ENCODE measurements at places on chromosomes 2 and 18.

GRCh38 chr2:241935774-241936173 lies 66.2 kb downstream of the RTP5 start:
- DNase-seq, result no peak

DNA sequence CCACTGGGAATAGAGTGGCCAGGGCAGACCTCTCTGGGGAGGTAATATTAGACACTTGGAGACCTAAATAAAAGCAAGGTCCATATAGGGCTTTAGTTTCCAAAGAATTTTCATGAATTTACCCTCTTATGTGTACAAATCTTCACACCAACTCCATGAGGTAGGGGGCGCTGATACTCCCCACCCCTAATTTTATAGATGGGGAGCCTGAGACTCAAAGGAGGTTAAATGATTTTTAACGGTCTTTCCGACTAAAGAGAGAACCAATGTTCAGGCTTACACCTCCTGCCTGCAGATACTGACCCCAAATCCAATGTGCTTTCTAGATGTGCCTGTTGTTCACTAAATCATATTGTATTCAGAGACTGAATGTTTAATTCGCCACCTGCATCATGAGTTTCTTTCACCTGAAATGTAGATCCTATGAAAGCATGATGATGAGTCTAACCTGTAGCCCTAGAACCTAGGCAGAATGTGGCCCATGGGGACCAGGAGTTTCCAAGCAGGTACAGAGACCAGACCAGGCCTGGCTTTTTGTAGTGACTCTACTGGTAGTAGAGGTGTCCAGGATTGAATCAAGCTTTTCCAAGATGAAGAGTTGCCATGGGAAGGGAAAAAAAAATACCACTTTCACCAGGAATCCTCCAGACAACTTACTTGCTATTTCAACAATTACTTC lies 16.8 kb upstream of the PAX3 start:
- DNase-seq, result no peak

- no peak for DNase-seq
Observed at GRCh38 chr2:23720705-23721453, 206.0 kb downstream of the ATAD2B start.

- DNase-seq, result no peak
Observed at GRCh38 chr2:221314786-221315185, 257.3 kb downstream of the EPHA4 start.

DNA sequence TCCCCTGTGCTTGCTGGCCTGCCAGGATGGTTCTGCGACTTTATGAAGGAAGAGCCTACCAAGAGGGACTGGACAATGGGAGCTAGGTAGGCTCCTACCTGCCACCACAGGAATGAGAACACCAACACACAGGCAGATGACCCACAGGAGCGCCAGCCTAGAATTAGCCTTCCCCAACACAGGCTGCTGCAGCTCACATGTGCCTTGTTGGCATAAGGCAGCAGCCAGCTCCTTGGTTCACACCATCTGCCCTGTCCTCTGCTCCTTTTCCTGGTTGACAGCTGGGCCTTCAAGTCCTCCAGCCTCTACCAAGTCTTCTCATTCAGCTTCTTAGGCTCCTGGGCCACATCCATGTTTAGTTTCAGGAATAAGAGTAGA lies 705.4 kb upstream of the RAB6C start:
- DNase-seq, result no peak

- no peak for DNase-seq
Observed at GRCh38 chr2:104793966-104794365, 59.9 kb upstream of the POU3F3 start.

- no peak for DNase-seq
Observed at GRCh38 chr2:111106706-111107105, 14.0 kb upstream of the BCL2L11 start.

GRCh38 chr18:8314124-8314523 lies 295.1 kb upstream of the RAB12 start:
- no peak for DNase-seq

DNA sequence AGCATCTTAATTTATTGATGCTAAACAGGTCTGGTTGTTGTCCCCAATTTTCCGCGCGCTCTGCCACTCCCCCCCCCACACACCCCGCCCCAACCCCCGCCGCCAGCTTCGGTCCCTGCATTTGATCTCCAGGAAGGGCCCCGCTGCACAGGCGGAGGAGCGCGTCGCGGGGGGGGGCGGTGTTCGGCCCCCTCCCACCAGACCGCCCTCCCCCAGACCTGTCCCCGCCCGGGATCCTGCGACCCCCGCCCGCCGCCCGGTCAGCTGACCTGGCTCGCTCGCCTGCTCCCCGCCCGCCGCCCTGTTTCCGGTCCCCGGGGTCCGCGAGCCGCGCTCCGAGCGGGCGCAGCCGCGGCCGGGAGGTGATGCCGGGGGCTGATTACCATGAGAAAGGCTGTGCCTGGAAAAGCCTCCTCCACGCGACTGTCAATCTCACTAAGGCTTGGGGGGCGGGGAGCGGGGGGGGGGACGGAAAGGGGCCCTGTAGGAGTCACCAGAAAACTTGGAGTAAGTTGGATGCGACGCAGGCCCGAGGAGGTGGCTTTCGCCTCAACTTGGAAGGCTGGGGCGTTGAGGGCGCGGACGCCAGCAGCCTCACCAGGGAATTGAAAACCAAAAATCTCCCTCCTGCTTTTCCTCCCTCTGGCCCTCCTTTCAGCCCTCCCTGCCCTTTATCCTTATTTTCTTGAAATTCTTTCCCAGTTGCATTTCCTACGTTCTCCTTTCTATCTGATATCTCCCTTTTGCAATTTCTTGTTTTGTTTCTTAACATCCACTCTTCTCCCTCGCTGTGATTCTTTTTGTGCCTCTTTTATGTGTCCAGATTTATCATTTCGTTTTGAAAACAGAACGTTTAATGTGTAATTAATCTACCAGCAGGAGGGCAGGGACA lies 4.4 kb upstream of the ZEB2 start:
- no peak for DNase-seq

- no peak for DNase-seq
Observed at GRCh38 chr2:109349503-109350465, 220.8 kb downstream of the SH3RF3 start.
